ENCODE measurements at places on chromosomes 5 and 9.

- DNase-seq: no peak
Measured at GRCh38 chr9:128642675-128643245, 13.9 kb downstream of the DYNC2I2 start.

DNA sequence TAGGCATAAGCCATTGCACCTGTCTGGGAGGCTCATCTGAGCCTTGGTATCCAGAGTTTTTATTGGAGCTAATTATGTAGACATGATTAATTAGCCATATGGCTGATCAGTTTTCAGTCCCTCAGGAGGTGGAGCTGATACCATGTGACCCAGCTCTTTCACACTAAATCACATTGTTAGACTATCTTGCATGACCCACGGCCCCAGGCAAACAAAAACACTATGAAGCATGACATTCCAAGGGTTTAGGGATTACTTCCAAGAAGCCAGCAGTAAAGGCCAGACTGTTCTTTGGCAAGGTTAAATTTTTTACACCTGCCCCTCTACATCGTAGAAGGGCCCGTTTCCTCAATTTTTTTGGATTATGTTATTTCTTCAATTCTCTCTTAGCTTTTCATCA is 5.0 kb upstream of the C5orf24 start:
- no peak for DNase-seq

DNA sequence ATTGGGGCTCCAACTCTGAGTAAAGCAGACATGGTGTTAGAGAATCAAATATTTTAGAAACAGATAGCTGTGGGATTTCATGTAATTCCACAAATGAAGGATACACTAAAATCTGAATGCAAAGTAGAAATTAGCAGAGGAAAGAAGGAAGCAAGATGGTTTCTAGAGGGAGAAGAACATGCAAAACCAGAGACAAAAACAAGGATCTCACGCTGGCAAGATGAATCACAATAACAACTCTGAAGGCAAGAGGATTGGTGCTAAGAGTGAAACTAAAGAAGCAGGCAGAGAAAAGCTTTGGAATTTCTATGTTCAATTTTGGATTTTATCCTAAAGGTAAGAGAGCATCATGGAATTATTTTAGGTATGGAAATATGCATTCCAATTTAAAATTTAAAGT is 857.2 kb upstream of the COX7C start:
- DNase-seq: no peak

GRCh38 chr9:95845751-95846150 is 29.7 kb upstream of the ERCC6L2 start:
- no peak for DNase-seq

- no peak for DNase-seq
Measured at GRCh38 chr5:93330506-93330905, 250.5 kb downstream of the NR2F1-AS1 start.

GRCh38 chr5:179427676-179428056 is 82.4 kb upstream of the ADAMTS2 start:
- DNase-seq: no peak

DNA sequence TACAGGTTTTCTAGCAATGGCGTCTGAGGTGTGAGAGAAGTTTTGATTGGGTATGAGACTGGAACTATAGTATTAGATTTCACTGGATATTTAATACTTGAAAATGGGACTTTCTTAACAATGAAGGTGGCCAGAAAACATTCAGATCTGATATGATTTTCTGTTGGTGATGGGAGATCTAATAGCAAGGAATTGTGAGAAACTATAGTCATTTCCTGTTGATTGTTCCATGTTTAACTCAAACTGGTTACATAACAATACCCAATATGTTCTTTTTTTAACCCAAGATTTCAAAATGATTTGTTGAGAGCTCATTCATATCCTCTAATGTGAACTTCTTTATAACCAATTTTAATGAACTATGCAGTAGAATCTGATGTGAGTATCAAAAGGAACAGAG is 793.2 kb upstream of the RGMB start:
- no peak for DNase-seq

DNA sequence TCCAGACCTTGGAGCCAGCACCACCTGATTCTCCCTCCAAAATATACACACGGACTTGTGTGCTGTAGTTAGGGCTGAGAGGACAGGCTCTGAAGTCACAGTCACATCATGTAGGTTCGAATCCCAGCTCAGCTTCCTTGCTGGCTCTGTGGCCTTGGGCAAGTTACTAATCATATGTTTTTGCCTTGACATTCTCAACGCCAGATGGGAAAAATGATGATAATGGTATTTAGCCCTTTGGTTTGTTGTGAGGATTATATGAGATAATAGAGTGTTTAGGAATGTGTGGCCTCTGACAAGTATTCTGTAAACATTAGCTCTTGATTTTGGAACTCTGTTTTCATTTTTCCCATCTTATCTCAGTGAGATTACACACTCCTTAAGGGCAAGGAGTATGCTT is 72.5 kb downstream of the PLAC8L1 start:
- DNase-seq: no peak

DNA sequence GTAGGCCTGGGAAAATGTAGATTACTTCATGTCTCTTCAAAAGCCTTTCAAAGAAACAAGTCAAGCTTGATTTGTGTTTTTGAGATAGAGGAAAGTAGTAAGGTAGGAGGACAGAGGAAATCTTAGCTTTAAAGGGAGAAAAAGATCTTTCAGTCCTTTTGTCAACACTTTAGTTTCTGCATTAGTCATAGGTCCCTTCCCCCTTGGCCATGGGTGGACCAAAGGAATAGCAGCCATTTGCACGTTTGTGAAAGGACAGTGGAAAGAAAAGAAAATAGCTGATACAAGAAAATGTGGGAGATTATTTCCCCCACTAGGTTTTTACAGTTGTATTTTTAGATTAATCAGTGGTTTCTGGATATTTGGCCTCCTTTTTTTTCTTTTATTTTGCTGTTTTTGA is 121.9 kb upstream of the GRHPR start:
- DNase-seq: peak; percentile 30

DNA sequence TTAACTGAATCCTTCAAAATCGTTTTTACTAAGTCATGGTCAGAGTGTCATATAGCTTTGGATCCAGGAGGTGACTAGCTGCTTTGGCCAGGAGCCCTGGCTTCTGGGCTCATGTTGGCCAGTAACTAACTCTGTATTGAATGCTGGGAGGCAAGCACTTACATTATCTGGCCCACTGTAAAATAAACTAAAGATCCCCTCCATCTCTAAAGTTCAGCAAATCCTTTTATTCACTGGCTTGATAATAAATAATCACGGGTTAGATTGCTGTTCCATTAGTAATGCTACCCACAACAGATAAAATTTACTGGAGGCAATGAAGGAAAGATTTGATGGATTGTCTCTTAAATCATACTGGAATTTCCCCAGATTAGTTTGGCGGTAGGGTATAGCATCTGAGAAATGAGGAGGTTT is 382.2 kb upstream of the TLE4 start:
- peak; percentile 62 for DNase-seq

DNA sequence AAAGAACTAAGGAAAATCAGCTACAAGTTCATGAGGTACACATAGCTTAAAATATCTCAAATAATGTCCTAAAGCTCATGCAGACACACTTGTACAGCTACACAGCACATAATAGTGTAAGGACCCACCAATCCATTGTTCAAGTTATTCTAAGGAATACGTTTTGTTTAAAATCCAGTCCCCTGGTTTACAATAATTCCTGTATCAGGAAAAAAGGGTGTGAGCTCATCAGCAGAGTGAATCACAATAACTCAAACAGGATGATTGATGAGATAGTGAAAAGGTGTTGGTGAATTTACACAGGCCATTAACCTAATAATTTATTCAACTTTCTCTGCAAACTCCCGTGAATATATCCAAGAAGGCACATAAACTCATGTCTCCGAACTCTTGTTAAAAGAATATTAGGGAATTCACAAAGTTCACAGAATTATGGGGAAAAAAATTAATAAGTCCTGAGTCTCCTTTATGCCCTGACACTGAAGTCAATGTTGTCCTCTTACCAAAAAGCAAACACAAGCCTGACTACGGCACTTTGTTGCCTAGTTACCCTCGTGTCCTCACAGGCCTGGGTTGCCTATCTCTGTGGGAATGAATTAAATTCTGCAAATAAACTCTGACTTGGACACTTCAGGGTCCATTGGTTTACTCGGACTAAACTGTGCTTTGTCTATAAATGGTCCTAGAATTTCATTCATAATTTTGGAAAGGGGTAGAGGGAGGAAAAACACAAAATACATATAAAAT is 142.8 kb upstream of the PDE4D start:
- DNase-seq: no peak

DNA sequence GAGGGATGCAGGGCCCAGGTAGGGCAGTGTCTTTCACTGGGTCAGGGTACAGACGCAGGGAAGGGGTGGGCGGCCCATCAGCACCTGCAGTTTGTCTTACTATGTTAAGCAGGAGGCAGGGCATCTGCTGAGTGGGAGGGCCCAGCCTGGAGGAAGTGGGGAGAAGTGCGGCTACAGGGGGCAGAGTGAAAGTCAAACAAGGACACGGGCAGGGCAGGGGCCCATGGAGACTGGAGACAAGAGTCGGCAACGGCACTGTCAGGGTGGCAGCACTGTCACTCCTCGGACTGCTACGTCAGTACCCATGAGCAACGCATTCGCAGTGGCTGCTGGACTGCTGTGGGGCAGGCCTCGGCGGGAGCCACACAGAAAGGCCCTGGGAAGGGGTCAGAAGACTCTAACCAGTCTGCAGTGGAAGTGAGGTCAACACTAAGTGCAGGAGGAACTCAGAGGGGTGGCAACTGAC is 19.7 kb downstream of the CAMSAP1 start:
- no peak for DNase-seq

- peak; percentile 94 for DNase-seq
Measured at GRCh38 chr9:110579862-110580219, 300 bp upstream of the SVEP1 start.

- DNase-seq: peak; percentile 15
Measured at GRCh38 chr9:113993838-113994540, 84.1 kb downstream of the AMBP start.

- DNase-seq: peak; percentile 13
Measured at GRCh38 chr5:107501965-107502675, 168.6 kb downstream of the EFNA5 start.

- no peak for DNase-seq
Measured at GRCh38 chr5:95995962-95996489, 34.4 kb upstream of the ELL2 start.

DNA sequence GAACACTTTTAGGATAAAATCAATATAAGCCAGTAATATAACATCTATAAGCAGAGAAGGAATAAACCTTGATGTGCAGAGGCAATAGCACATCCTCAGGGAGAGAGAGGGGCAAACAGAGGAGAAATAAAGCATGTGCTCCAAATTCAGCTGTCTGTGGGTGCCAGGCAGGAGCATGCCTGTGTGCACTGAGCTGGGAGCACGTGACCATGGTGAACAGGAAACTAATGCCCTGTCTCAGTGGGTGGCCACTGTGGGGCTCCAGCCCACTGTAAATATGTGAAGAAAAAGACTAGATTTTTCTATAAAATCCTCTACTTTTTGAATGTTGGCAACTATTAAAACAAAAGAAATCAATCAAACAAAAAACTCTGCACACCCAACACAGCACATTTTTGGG is 55.3 kb downstream of the FYB1 start:
- peak; percentile 28 for DNase-seq

DNA sequence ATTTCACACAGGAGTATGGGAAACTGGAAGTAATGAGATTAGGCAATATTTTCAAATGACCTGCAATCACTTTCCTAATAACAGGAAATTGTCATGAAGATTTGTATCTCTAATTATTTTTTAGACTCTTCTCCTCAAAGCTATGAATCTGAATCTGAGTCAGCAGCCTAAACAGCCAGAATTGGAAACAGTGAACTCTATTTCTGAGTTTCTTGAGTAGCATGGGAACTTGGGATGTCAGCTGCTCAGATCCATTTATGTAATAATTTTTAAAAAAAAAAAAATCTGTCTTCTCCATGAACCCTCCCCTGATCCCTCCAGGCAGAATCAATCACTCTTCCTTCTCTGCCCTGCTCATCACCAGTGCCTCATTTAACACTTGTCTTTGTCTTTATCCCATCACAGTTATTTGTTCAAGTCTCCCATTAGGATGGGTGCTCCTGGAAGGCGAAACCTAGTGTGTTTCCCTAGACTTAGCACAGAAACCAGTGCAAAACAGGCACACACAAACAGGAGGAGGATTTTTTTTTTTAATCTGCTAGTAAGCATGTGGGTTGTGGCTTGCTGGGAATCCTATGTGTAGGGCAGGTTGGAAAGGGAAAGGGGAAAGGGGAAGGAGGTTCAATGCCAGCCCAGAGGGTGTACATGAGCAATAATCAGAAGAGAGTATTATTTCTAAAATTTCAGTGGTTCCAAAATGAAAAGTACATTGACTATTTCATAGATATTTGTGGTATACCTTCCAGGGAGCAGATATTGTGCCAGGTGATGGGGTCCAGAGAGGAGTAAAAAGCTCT is 186.8 kb downstream of the TTLL11 start:
- DNase-seq: peak; percentile 21

DNA sequence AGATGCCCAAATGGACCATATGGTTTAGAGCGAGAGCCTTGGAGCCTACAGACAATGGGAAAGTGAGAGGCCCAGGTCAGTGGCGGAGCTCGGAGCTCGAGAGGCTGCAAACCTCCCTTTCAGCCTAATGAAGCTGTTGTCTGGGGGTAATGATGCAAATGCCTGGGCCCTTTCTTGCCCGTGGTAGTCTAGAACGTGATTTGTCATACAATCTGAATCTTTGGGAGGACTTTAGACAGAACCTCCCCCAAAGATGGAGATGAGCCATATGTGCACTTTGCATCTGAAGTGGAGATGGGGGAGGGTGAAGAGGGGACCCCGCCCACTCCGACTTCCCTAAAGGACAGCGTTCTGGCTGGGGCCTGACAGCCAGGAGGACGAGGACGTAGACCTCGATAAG is 10.3 kb upstream of the NEUROG1 start:
- DNase-seq: no peak

GRCh38 chr5:93320920-93321445 is 260.0 kb downstream of the NR2F1-AS1 start:
- no peak for DNase-seq

DNA sequence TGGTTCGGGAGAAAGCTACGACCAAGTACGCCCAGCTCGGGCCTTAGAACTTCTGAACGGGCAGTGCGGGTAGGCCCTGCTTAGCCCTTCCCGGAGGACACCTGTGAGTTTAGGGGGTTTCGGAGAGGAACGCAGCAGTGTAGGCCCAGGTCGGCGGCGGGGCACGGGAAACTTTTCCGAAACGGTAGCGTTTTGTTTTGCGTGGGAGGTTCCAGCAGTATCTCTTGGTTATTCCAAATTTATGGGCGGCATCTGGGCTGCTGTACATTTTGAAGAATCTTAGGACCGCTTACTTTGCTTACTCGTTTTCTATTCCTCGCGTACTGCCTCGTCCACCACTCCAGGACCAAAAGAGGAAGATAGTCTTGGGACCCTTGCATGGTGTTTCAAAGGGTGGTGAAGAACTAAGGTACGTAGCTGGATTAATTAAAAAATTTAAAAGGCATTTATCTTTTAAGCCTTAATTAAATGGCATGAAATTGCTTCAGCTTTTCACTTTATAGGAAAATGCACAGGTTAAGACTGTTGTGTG is 492 bp downstream of the TENT2 start:
- no peak for DNase-seq

Data from fibroblast of skin of scalp (primary cell).